GM12891 (cell line): ENCODE measurements at places on chromosomes 4 and X.

DNA sequence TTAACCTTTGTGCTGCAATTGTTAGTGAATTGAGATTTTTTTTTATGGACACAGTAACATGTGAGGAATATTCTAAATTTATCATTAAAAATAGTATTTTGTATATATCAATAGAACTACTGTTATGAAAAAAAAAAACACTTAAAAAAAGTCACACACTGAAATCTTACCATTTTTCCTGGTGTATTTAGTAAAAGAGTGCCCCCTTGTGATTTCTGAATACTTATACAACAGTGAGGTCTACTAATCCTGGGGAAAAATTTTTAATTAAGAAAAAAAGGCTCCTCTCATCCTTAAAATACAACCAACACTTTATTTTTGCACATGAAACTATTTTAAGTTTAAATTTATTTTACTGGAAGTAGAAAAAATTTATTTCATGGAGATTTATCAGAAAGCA lies 56.4 kb upstream of the SPOCK3 start:
- no peak for DNase-seq

GRCh38 chrX:48667509-48667908 lies 16.1 kb upstream of the WAS start:
- DNase-seq, result no peak

DNA sequence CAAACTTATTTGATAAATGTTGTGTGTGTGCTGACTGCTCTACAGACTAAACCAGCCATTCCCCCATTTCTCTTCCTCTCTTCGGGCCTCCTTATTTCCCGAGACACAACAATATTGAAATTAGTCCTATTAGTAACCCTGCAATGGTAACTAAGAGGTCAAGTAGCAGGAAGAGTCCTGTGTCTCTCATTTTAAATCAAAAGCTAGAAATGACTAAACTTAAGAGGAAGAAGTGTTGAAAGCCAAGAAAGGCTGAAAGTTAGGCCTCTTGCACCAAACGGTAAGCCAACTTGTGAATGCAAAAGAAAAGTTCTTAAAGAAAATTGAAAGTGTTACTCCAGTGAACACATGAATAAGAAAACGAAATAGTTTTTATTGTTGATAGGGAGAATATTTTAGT lies 357.8 kb upstream of the SLC7A11 start:
- DNase-seq, result no peak

GRCh38 chr4:172927096-172927814 lies 241.4 kb upstream of the GALNT7 start:
- DNase-seq, result no peak

GRCh38 chrX:85993539-85994197 lies 53.7 kb downstream of the CHM start:
- DNase-seq, result no peak

- peak; percentile 42 for DNase-seq
Measured at GRCh38 chr4:183840311-183840710, 64.8 kb upstream of the STOX2 start.

- no peak for DNase-seq
Measured at GRCh38 chr4:79178760-79179159, 147.1 kb downstream of the NAA11 start.
